Cortex of kidney (tissue), 1 donor: ENCODE measurements at places on chromosomes 6 and 20.

DNA sequence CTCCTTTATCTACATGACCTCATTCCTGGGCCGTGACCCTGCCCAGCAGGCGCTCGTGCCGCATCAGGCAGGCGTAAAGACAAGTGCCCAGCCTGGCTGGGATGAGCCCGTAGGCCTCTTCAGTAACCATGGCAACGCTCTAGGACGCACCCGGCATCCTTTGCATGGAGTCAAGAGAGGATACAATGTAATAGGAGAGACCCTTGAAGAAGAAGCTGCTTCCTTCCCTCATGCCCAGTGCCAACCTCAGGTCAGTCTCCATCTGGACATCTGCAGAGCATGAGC lies 5.0 kb upstream of the LSM14B start:
- DNase-seq = no peak

DNA sequence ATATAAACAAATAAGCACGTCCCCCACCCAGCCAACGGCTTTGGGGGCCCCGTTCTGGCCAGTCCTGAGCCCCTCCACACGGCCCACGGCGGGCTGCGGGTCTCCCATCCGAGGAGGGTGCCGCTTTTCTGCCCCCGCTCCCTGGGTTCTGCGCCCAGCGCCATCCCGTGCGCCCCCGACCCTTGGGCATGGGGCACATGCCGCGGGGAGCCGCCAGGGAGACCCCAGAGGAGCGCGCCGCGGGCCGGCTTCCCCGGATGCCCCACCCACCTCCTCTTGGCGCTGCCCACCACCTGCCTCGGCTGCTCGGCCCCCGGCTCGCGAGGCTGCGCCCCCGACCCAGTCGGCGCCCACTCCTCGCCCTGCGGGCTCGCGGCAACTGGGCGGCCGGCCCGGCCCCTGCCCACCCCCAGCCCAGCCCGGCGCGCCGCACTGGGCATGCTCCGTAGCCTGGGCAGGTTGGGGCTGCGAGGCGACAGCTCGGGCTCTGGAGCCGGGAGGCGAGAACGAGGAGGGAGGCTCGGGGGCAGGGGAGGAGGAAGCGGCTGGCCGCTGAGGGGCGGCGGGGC lies 570 bp upstream of the PLCB4 start:
- no peak for DNase-seq

DNA sequence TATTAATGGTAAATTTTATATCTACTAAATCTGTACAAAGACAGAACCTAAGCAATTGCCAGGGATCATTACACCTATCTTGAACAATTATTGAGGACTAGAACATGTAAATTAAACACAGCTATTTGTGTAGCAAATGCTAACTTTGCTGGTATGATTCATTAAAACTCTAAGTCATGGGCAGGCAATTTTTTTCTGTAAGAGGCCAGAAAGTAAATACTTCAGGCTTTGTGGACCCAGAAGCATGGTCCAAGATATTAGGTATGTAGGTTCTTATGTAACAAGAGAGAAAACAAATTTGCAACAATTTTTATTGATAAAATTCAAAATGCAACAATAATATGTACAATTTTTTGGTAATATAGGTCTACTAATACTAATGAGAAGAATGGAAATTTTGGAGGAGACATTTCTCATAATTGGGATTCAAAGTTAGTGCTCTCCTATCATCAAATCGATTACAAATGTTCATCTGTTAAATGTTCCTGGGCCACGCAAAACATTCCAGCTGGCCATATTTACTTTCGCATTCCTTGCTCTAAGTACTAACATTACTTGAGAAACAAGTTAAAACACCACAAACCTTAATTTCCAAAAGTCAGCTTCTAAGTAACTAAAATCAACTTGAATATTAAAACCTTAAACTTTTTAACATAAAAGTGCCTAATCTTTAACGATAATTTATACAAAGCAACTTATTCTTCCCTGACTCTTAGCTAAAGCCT lies 4.3 kb downstream of the TMEM30A start:
- no peak for DNase-seq

DNA sequence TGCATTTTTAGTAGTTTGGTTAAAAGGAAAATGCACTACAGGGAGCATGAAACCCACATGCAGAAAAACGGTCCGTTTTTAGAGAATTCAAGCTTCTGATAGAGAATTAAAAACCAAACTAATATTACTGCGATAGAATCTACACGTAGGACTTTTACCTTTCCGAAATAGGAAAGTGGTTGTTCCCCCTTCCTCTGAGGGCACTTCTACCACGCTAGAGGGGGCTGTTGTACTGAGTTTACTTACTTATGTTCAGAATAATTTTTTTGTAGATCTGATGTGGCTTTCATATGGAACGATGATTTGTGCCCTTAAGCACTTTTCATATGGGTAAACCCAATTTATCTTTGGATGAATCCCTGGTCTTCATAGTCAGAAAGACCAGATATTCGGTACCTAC lies 264.3 kb upstream of the PLN start:
- no peak for DNase-seq

DNA sequence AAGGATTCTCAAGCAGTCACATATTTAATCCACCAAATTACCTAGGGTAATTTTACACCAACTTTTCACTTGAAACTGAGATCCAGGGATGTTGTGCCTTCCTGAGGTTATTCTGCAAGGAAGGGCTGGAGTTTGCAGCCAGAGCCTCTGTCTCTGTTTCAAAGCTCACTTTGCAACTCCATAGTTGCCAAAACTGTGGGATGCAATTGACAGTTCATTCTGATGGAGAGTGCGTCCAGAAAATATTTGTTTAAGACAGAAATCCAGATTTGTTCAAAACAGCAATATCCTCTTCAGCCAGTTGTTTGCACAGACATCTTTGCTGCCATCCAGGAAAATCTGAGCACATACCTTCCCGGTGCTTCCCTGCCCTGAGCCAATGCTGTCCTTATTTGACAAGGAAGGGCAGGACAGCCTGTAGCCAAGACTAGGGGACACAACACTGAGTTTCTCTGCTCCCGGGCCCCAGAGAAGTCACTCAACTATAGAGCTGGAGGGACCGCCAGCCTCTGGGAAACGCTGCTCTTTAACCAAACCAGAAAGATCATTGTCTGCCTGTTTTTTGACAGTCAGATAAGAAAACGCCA lies 297.4 kb downstream of the HIVEP2 start:
- no peak for DNase-seq

DNA sequence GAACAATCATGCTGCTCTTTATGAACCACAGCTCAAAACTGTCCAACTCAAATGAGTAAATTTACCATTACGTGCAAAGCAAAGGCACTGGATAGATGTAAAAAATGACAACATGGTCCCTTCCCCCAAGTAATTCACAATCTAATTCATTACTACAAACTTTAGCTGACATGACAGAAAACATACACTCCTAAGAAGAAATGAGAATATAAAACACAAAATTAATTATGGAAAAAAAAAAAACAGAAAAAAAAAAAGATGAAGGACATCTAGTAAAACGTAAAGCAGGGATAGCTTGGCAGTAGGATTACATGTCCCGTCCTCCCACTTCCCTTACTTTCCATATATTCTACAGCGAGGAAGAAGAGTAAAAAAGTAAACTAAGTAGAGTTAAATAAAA lies 5.7 kb downstream of the TUBE1 start:
- DNase-seq = no peak

DNA sequence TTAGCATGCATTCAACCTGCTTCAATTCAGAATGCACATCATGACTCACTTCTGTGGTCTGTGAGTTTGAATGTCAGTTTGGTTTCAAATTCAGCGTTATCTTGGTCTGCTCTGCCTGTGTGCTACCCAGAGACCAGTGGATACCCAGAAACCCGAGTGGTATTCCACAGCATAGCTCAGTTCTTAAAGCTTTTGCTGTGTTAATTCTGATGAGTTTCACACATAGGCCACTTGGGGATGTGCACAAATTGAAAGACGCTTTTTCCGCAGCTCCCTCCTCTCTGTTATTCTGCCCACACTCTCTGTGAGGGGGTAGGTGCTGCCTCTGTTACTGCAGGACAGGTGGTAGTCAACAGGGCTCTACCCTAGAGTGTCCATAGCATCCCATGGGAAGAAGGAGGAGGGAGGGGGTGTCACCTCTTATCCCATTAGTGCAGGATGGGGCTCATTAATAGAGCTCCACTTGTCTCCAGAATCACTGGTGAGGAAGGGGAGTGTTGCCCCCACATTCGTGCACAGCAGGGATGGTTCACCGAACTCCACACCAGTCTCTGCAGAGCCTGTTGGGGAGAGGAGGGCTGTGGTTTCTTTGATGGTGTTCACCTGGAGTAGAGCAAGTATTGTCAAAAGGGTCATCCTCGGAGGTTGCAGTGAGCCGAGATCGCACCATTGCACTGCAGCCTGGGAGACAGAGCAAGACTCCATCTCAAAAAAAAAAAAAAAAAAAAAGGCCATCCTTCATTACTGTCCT lies 29.2 kb upstream of the SDCBP2 start:
- DNase-seq = no peak

- no peak for DNase-seq
These were observed 345.9 kb upstream of the MANEA start for GRCh38 chr6:95231416-95231815.

DNA sequence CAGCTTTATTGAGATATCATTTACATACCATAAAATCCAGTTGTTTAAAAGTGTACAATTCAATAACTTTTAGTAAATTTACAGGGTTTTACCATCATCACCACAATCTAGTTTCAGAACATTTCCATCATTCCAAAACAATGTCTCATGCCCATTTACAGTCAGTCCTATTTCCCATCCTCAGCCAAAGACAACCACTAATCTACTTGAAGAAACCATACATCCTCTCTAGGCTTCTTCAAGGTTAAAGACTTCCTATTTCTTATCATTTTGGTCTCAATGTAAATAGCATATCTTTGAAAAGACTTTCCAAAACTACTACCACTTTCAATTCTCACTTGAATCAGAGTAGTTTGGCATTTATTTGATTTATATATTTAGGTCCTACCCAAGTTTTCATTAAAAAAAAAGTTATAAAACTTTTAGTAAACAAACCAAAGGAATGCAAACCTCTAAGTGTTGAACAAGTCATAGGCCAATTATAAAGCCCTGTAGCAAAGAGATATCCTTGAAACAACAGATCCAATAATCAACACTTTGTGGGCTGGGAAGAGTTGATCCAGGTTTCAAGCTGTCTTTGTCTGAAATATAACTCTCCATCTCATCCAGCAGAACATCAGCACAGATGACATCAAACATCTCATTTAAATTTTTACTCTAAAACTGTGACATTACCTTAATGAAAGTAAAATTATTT lies 211.3 kb upstream of the RUNX2 start:
- no peak for DNase-seq

- no peak for DNase-seq
These were observed 297.8 kb downstream of the PRL start for GRCh38 chr6:21999012-21999528.

DNA sequence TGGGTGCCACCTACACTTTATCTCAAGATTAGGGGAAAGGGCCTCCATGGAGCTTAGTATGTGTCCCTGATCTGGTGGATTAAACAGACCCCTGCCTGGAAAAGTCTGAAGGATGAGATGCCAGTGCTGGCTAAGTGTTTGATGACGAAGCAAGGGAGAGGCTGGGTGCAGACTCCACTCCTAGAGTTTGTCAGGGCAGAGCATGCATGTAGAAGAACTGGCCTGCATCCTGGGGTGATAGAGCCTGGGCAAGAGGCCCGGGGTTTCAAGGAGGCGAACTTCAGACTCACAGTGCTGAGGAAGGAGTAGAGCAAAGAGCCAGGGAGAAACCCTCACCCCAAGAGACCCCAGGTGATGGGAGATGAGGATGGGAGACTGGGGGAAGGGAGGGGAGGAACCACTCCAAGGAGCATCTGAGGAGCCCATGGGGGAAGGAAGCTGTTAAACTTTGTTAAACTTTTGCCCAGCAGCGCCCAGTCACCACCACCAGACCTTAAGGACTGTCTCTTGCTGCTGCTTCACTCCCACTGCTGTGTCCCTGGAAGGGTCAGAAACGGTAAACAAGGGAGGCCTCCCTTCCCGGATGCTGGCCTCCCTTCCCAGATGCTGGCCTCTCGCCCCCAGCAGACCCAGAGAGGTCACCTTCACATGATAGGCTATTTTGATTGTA lies 61.6 kb downstream of the RPRD1B start:
- DNase-seq = no peak

DNA sequence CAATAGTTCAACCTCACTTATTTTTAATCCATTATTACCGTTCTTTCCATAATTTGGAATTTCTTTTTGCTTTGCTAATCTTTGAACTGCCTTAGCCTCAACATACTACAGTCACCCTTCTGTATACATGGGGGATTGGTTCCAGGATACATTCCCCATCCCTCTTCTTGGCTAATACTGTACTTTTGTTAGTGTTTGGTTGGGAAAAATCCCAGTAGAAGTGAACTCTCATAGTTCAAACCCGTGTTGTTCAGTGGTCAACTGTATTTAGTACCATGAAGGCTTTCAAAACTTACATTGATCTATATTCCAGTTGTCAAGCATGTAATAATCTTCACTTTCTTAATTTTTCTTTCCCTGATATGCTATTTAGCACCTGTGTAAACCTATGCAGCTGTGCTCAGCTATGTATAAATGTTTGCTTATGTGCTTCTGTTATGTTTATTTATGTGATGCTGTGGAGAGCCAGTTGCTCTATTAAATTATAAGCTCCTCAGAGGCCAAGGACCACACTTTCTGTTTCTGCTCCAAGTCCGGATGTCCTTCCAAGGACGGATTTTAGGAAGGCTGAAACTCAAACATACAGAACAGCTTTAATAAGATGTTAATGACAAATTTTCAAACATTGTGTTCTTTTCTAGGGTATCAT lies 33.3 kb upstream of the LAMA4 start:
- no peak for DNase-seq

GRCh38 chr6:131285548-131285947 lies 150.3 kb downstream of the AKAP7 start:
- DNase-seq = no peak

- no peak for DNase-seq
These were observed 40.4 kb downstream of the SMPDL3A start for GRCh38 chr6:122829456-122829855.

DNA sequence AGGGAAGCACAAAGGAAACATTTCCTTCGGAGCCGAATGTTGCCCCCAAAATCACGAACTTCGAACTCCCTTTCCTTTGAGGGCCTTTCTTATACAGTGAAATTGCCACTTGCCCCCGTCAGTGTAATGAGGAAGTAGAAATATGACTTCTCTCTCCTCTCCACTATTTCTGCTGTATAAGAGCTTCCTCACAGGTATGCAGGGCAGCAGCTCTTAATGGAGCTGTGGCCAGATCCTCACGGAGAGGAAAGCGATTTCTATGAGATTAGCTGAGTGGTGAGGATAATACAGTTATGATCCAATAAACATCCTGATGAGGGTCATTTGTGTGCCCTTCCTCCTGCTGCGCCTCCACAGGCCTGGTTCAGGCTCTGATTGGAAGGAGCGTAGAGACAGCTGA lies 10.8 kb upstream of the CPNE5 start:
- DNase-seq = no peak

- DNase-seq = no peak
These were observed 6.4 kb downstream of the FYN start for GRCh38 chr6:111866857-111867256.
